Stimulated activated CD8-positive, alpha-beta memory T cell treated with anti-CD3 and anti-CD28 coated beads, Interleukin-7, amount 100 ng/mL, for 1 hour (primary cell): ENCODE measurements at places on chromosomes 13 and 19.

DNA sequence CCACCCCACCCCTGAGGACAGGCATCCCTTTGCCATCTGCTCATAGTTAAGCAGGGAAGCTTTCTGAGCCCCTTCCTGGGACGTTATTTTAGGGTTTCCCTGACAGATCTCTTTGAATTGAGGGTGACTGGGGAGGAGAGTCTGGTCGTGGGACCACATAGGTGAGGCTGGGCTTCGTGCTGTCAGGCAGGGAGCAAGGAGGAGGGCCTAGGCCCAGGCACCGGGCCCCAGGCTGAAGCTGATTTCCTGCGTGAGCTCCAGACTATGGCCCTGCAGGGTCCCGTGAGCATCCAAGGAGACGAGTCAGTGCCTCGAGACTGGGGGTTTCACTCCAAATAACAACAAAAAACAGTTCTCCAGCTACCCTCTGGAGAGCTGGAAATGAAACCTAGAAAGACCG, 60.4 kb downstream of the MYO9B start:
- no peak for DNase-seq

GRCh38 chr19:47595944-47596343, 13.0 kb upstream of the BICRA start:
- no peak for DNase-seq

GRCh38 chr19:39531834-39532232, 819 bp downstream of the EID2B start:
- DNase-seq: no peak

DNA sequence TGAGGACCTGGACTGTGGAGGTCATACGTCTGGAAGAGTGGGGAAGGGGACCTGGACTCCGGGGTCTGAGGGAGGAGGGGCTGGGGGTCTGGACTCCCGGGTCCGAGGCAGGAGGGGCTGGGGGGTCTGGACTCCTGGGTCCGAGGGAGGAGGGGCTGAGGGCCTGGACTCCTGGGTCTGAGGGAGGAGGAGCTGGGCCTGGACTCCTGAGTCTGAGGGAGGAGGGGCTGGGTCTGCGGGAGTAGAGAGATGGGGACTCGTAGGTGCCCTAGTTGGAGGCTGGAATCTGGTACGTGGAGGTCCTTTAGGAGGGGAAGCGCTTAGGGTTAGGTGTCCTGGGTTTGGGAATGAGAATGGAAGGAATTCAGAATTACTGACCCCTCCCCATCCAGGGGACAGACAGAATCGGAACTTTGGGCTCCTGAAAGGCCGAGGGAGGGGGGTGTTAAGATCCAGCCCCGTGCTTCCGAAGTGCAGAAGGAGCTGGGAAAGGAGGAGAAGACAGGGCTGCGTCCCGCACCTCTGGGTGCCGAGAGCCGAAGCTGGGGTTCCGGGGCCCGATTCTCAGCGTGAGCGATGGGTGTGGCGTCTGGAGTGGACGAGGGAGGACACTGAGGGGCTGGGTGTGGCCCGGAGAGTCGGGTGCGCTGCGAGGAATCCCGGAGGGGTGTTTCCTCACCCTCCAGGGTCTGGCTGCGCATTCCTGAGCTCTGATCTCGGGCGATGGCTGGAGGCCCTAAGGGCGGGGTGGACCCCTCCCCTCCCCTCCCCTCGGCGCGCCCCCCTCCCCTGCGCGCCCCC, 608 bp downstream of the MYADM start:
- DNase-seq: no peak

DNA sequence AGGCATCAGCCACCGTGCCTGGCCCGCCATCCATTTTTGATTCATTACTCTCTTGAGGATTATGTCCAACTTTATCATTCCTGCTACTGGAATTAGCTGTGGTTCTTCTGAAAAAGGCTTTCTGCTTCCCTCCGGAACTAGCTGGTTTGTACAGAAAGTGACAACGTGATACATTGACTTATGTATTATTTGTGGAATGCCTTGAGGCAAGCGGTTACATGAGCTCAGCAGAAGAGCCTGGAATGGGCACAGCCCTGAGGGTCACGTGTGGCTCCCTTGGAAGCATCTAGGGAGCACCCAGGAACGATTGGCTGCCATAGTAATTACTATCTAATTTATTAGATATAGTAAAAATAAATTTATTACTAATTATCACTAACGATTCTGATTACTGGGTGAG, 14.4 kb upstream of the RETN start:
- DNase-seq: no peak

GRCh38 chr13:85728811-85729210, 70.4 kb downstream of the SLITRK6 start:
- no peak for DNase-seq

GRCh38 chr13:30963791-30964190, 31.3 kb downstream of the TEX26 start:
- DNase-seq: no peak

- DNase-seq: no peak
These were observed 2.6 kb downstream of the FGF9 start for GRCh38 chr13:21673539-21673788.

GRCh38 chr13:99418843-99419140, 82.5 kb upstream of the TM9SF2 start:
- no peak for DNase-seq

DNA sequence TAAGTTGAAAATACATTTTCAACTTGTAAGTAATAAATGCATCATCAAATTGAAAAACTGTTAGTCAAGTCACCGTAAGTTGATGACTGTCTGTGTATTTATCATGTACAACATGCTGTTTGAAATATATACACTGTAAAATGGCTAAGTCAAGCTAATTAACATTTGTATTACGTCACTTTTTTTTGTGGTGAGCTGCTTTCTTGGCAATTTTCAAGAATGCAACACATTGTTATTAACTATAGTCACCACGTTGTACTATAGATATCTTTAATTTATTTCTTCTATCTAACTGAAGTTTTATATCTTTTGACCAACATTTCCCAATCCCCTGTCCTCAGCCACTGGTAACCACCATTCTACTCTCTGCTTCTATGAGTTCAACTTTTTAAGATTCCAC, 57.0 kb downstream of the RBM26 start:
- DNase-seq: no peak

GRCh38 chr13:31385540-31385939, 185.8 kb downstream of the B3GLCT start:
- DNase-seq: no peak

DNA sequence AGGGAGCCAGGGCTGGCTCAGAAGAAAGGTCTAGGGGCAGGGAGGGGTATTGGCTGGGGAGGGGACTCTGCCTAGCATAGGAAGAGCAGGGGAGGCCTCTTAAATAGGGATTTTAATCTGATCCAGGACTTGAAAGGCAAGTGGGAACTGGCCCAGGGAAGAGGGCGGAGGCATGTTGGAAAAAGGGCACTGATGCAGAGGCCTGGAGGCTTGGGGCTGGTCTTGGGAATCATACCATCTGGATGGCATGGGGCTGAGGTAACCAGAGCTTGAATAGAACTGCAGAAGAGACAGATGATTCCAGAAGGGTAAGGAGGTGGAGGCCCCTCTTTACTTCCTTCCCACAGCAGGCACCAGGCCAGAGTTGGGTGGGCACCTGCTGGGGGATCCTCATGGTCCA, 29.1 kb downstream of the CERS4 start:
- DNase-seq: no peak
